Effector CD8-positive, alpha-beta T cell (primary cell): ENCODE measurements at places on chromosomes 11 and 22.

- DNase-seq, result no peak
These were observed 15.3 kb downstream of the RTCB start for GRCh38 chr22:32396746-32397145.

GRCh38 chr22:37242395-37242918, 1.6 kb downstream of the RAC2 start:
- DNase-seq, result peak; percentile 66

GRCh38 chr22:46107089-46107664, 43.1 kb upstream of the PPARA start:
- DNase-seq, result no peak

DNA sequence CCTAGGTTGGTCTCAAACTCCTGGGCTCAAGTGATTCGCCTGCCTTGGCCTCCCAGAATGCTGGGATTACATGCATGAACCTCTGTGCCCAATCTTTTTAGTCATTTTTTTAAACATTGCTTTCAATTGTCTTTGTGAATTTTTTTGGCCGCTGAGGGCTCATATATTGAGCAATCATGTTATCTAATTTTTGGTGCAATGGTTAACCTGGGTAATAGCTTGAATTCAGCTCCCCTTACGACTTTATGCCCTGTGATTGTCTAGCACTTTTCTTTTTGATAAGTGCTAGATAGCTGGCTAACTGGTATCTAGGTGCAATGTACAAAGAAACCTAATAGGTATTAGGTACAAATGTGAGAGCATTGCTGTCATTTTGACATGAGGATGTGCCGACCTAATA, 35.3 kb upstream of the CAT start:
- DNase-seq, result no peak

DNA sequence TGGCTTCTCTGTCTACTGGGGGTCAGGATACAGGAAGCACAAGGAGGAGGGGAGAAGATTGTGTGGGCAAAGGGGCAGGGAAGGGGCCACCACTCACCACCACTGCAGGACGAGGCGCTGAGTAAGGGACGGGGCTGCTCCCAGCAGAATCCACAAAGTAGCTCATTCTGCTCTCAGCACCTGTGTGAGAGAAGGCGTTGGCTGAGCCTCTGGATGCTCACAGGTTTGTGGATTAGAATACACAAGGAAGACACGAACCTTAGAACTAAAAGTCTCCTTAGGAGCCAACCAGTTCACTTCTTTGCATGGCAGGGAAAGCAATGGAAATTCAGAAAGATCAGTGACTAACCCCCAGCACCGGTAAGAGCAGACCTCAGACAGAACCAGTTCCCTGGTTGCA, 14.4 kb downstream of the ETS1 start:
- no peak for DNase-seq

- no peak for DNase-seq
These were observed 18.5 kb upstream of the MPPED1 start for GRCh38 chr22:43393132-43393843.

- no peak for DNase-seq
These were observed 1038.1 kb downstream of the LRRC4C start for GRCh38 chr11:40421208-40421981.

GRCh38 chr11:118882491-118882890, 1.2 kb upstream of the CXCR5 start:
- DNase-seq, result no peak

- no peak for DNase-seq
These were observed 25.8 kb upstream of the TREH start for GRCh38 chr11:118705111-118705741.
